ELF-1 (cell line): ENCODE measurements at places on chromosomes 5 and 9.

DNA sequence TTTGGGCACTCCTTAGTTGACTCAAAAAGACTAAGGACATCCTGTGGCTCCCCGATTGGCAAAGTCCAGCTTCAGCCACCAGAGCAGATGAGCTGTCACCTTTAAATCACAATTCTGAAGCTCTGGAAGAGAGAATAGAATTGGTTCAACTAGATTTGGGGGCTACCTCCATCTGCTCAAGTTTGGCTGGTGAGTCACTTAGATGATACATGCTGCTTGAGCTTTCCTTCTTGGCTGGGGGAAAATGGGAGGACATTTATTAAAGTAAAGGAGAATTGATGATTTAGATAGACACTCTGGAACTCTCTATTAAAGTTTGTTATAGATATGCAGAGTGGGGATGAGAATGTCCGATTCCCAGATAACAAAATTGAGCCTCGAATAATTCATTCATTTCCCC is 30.0 kb upstream of the GRIA1 start:
- DNase-seq = no peak

GRCh38 chr9:136372006-136372405 is 1.5 kb downstream of the CARD9 start:
- no peak for DNase-seq

GRCh38 chr5:134606726-134607125 is 25.9 kb downstream of the SAR1B start:
- DNase-seq = no peak

DNA sequence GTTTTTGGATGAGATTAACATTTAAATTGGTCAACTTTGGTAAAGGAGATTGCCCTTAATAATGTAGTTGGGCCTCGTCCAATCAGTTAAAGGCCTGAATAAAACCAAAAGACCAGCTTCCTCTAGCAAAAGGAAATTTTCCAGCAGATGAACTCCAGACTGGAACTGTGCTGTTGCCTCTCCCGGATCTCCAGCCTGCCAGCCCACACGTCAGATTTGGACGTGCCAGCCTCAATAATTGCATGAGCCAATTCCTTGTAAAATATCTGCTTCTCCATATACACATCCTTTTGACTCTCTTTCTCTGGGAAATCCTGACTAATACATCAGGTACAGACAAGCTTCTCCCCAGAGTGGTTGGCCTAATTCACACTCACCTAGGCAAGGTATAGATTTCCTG is 175.8 kb upstream of the ADCY2 start:
- DNase-seq = no peak

- DNase-seq = no peak
Measured at GRCh38 chr5:174056064-174056847, 10.8 kb downstream of the NSG2 start.

DNA sequence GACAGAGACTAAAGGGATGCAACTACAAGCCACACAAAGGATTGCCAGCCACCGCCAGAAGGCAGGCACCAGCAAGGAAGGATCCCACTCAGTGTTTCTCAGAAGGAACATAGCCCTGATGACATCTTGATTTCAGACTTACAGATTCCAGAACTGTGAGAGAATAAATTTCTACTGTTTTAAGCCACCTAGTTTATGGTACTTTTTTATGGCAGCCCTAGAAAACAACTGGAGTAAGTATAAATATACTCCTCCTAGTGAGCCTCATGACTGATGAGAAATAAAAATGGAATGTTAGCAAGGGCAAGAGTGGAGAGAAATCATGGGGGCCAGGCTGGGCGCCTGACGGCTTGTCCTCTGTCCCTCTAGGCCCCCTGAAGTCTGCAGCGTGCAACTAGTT is 307.3 kb downstream of the PIK3R1 start:
- no peak for DNase-seq

DNA sequence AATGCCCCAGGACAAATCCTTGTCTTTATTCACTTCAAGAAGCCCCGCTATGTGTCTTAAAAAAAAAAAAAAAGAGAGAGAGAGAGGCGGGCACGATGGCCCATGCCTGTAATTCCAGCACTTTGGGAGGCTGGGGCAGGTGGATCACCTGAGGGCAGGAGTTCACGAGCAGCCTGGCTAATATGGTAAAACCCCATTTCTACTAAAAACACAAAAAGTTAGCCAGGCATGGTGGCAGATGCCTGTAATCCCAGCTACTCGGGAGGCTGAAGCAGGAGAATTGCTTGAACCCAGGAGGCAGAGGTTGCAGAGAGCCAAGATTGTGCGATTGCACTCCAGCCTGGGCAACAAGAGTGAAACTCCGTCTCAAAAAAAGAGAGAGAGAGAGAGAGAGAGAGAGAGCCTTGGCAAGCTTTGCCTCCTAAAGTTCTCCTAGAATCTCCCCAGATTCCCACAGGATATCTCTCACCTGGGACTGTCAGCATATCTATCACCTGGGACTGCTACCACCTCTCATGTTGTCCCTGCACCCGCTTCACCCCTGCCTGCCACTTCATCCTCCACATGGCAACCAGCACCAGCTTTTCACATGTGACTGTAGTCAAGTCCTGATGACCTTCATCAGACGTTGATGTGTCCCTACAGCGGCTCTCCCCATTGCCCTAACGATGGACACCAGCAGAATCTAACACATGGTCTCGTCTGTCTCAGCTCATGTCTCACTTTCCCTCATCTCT is 5.8 kb downstream of the ITK start:
- no peak for DNase-seq

- no peak for DNase-seq
Measured at GRCh38 chr5:78578015-78578414, 70.6 kb downstream of the LHFPL2 start.

DNA sequence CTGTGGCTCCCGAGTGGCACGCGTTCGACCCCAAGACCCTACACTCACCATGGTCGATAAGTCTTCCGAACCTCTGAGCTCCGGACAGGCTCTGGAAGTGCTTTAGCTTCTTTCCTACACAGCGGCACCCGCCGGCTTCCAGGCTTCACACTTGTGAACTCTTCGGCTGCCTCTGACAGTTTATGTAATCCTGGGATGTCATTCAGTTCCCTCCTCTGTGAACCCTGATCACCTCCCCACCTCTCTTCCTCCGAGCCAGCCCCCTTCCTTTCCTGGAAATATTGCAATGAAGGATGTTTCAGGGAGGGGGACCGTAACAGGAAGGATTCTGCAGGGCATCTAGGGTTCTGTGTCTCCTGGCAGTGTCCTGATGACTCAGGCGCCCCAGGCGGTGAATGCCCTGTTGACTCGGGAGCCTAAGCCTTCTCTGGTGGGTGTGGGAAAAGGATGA is at the start of gene CD14:
Gene CD14 (minus strand): TSS at position 155 of the 451 bp plus-strand sequence. CDS start 104 bp downstream, at position 51.
- peak; percentile 73 for DNase-seq

- no peak for DNase-seq
Measured at GRCh38 chr9:112546149-112547012, 59.8 kb downstream of the KIAA1958 start.

DNA sequence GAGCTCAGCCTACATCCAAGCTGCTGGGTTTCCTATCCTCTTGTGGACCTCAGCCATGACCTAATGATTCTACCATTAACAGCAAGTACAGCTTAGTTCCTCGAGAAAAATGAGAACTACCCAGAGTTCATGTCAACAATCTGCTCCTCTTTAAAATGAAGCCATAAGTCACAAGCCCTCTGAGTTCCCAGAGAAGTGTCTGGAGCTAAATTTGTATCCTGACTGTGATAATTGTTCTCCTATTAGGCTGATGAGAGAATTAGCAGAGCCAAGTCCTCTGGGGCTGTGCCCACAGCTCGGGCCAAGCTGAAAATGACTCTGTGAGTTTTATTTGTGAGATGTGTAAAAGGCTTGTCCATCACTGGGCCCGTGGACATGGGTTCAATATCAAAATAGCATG is 145.1 kb upstream of the SMIM23 start:
- no peak for DNase-seq

DNA sequence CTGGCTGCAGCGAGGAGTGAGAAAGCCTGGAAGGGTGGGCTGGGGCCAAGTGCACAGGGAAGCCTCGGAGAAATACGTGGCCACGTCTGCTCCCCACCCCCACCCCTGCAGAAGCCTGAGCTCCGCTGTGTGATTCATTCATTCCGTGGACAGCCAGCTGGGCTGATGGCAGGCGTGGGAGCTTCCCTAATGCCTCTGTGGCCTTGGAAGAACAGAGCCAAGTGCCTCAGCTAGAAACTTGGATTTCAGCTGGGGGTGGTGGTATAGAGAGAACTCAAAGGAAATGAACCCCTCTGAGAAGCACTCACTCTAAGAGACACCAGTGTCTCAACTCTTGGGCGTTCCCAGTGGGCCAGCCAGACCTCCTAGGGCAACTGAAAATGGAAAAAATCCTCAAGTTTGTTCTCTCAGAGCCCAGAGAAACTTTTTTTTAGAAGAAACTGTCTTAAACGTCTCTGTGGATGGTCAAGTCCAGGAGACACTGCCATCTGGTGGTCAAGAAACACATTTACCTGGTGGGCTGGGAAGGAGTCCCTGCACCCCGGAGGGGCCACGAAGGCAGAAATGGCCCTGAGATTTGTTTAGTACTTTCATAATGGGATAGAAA is 18.0 kb downstream of the ATOX1 start:
- peak; percentile 83 for DNase-seq

- no peak for DNase-seq
Measured at GRCh38 chr5:165188556-165189175, 1683.2 kb downstream of the MAT2B start.

GRCh38 chr5:83444445-83444844 is 27.1 kb upstream of the VCAN start:
- no peak for DNase-seq

DNA sequence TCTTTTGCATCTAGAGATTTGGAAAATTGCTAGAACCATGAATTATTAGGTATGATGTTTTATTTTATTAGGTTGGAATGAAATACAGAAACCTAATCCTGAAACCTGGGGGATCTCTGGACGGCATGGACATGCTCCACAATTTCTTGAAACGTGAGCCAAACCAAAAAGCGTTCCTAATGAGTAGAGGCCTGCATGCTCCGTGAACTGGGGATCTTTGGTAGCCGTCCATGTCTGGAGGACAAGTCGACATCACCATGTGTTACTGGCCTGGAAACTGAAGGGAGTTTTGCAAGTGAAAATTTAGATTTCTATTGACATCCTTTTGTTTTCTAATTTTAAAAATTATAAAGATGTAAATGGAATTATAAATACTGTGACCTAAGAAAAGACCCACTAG is 100.7 kb downstream of the NLN start:
- no peak for DNase-seq

GRCh38 chr9:121815546-121816448 is 164.4 kb downstream of the DAB2IP start:
- DNase-seq = no peak
